ENCODE measurements at places on chromosomes 7 and 10. TPM values are rescaled to one million over a fixed set of nuclear protein-coding genes. Genes with fewer than 3 reads are reported as not detected.

DNA sequence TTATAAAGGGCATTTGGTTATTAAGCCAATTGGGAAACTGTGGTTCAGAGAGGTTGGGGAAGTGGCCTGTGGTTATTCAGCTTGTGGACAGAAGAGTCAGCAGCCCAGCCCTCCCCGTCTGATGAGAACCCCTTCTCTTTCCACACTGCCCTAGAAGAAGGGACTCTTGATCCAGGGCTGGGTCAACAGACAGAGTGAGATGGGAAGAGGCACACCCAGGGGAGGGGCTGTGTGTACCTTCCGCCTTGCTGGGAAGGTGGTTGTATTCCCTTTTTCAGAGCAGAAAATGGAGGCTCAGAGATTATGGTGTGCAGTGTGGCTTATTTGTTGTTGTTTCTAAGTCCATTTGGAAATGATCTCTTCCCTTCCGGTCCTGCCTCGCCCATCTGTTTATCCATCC lies 103.4 kb downstream of the GRK5 start:
- peaks cover 8% of the 10 kb centered on the region for H3K36me3 ChIP-seq
- H3K4me1 ChIP-seq: peaks cover 77% of the 10 kb centered on the region
- H3K4me3 ChIP-seq: no peak overlapping the region
- DNase-seq: no peak

DNA sequence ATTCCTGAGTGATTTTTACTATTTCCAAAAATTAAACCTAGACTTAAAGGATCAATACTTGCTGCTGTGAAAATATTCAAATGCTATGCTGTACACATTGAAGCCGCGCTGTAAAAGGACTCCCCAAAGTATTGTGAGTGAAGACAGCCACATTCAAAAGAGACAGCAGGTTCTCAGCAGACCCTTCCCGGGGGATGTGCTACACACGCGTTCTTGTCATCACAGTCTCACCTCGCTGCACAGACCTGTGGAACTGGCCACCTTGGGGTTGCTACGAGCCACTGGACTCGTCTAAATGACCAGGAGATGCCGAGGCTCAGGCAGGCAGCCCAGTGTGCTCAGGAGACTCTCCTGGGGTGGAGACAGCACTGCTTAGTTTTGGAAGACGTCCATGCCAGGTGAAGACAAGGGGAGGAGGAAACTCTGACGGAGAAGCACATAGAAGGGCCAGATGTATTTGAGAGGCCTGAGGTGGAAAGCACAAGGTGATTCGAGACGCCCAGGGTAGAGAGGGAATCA lies 367.7 kb upstream of the SHH start:
- H3K4me3 ChIP-seq: no peak overlapping the region
- H3K27ac ChIP-seq: no peak overlapping the region
- H3K27me3 ChIP-seq: no peaks in the 10 kb centered on the region
- H3K36me3 ChIP-seq: no peaks in the 10 kb centered on the region
- H3K4me1 ChIP-seq: no peaks in the 10 kb centered on the region

GRCh38 chr7:27888736-27889135 lies 148.8 kb downstream of the TAX1BP1 start:
- no peak overlapping the region for H3K27ac ChIP-seq
- peaks cover 2% of the 10 kb centered on the region for H3K27me3 ChIP-seq
- H3K36me3 ChIP-seq: no peaks in the 10 kb centered on the region
- no peak for DNase-seq
- H3K4me3 ChIP-seq: no peak overlapping the region
- peaks cover 8% of the 10 kb centered on the region for H3K4me1 ChIP-seq

The NACAD gene
- 0.09 TPM for total RNA-seq

The RET gene
- 0.38 TPM for total RNA-seq

DNA sequence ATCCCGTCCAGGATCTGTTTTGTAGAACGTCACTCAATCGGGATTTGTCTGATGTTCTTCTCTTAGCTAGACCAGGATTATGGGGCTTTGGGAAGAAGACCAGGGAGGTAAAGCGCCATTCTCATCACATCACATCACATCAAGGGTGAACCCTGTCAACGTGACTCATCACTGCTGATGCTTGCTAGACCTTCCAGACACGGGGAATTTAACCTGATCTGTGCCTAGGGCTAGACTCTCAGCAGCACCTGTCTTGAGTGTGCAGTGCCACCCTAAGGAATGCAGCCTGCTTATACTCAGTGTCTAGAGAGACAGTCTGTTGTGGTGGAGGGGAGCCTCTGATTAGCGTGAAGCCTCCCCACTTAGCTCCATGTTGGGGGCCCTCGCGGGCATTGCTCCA lies 678.6 kb upstream of the FOXK1 start:
- H3K4me1 ChIP-seq: no peaks in the 10 kb centered on the region
- no peaks in the 10 kb centered on the region for H3K36me3 ChIP-seq
- no peak overlapping the region for H3K4me3 ChIP-seq
- peaks cover 5% of the 10 kb centered on the region for H3K27me3 ChIP-seq
- no peak for DNase-seq
- no peak overlapping the region for H3K27ac ChIP-seq

GRCh38 chr7:158402471-158402870 lies 185.2 kb downstream of the PTPRN2 start:
- no peaks in the 10 kb centered on the region for H3K27me3 ChIP-seq
- H3K4me3 ChIP-seq: no peak overlapping the region
- no peaks in the 10 kb centered on the region for H3K4me1 ChIP-seq

DNA sequence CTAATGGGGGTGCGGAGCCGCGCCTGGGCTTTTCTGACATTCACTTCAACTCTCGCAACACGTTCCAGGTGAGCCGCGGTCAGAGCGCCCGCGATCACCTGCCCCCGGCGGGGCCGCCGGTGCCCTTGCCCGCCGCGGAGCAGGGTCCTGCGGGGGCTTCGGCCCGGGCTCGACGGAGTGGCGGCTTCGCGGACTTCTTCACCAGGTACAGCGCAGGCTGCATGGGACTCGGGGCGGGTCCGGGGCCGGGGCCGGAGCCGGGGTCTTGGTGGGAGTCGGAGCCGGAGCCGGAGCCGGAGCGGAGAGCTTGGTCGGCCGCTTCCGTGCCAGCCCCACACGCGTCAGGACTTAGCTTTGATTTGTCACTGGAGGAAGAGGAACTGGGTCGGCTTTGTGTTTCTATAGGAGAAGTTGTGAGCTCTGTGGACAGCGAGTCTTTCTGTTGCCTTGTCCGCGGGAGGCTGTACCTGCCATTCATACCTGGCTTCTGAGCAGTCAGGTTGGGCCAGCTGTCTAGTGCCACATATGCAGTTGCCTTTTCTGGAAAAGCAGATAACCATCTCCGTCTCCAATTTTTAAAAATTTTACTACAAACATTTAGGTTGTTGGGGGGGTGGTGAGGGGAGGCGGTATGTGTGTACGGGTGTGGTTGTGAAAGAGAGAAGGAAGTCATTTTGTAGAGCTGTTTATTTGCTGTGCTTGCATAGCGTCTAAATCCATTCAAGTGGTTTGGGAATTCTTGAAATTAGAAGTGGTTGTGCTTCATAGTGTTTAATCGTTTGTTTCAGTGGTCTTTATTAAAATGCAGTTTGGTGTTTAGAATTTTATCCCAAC lies 1.3 kb downstream of the TBC1D12 start:
- H3K4me1 ChIP-seq: peaks cover 10% of the 10 kb centered on the region
- peaks cover 74% of the 10 kb centered on the region for H3K27me3 ChIP-seq
- no peak for DNase-seq
- H3K27ac ChIP-seq: no peak overlapping the region

The NPC1L1 gene
- total RNA-seq: not detected

DNA sequence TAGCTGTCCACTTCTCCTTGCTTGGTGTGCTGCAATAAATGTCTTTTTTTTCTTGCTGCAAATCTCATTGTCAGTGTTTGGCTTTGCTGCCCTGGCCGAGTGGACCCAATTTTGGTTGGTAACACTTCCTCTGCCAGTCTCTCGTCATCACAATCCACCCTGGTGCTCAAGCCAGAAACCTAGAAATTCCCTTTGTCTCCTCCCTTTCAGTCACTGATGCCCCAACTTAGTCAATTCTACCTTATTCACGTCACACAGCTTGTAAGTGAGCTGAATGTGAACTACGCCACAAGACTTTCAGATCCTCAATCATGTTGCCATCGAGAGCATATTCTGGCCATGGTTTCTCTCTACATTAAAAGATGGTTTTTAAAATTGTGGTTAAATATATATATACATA lies 13.0 kb upstream of the FRA10AC1 start:
- H3K4me3 ChIP-seq: no peak overlapping the region
- no peak for DNase-seq
- H3K36me3 ChIP-seq: no peaks in the 10 kb centered on the region
- peaks cover 7% of the 10 kb centered on the region for H3K4me1 ChIP-seq
- H3K27me3 ChIP-seq: peaks cover 18% of the 10 kb centered on the region

The VGF gene
- 0.44 TPM for total RNA-seq

The LLCFC1 gene
- not detected for total RNA-seq
